SHP77 (cell line): ENCODE measurements at places on chromosomes 4 and X.

DNA sequence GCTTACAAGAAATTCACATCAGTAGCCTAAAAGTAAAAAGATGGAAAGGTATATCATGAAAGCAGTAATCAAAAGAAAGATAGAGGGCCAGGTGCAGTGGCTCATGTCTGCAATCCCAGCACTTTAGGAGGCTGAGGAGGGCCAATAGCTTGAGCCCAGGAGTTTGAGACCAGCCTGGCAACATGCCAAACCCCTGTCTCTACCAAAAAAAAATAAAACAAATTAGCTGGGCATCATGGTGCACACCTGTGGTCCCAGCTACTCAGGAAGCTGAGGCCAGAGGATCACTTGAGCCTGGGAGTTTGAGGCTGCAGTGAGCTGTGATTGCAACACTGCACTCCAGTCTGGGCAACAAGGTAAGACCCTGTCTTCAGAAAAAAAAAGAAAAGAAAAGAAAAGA lies 55.5 kb downstream of the GSPT2 start:
- DNase-seq: no peak

DNA sequence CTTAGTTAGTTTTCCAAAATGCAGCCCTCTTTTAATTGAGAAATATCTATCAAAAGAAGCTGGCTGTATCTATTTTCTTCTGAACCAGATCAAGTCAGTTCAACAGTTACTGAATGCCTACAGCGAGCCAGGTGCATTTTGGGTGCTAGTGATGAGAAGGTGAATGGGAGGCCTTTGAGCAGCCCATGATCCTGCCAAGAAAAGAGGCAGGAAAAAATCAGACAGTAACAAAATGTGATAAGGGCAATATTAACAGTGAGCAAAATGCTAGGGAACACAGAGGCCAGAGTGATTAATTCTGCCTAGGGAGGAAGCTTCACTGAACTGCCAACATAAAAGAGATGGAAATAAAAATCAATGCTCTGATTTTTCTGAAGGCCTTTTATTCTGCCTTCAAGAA lies 248.5 kb downstream of the SNCA start:
- no peak for DNase-seq

GRCh38 chrX:109992203-109992602 lies 10.7 kb upstream of the TMEM164 start:
- DNase-seq: no peak

- no peak for DNase-seq
Observed at GRCh38 chr4:141652161-141652778, 15.9 kb downstream of the IL15 start.

DNA sequence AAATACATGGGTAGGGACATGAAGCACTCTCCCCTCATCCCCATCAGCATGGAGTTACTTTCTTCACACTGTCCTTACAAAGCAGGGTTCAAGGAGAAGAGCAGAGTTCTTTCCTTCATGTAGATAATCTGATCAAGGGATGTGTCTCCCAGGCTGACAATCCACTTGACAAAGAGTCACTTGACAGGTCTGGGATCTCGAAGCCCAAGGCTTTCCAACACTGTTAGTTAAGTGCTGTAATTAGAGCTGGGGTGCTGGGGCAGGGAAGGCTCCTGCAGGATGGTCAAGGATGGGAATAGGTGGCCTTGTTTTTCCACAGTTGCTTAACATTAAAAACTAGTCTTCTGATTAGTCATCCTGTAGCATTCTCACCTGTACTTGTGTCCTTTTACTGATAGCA lies 38.0 kb downstream of the CCNG2 start:
- DNase-seq: no peak

- no peak for DNase-seq
Observed at GRCh38 chrX:150863191-150863590, 35.3 kb downstream of the CD99L2 start.

DNA sequence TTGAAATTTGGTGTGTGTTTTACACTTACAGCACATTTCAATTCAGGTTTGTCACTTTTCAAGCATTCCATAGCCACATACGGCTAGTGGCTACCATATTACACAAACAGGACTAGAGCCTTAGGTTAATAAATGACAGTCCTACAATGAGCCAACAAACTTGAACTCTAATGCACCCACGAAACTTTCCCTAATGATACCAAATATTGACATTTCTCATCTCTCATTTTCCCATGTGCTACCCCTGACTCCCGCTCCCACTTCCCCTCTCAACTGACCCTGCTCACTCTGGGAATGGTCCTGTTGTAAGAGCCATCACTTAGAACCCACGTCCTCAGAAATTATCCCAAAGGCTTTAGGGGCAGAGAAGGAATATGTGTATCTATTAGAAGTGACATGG lies 4.9 kb upstream of the TLR10 start:
- DNase-seq: no peak

GRCh38 chrX:131802836-131803626 lies 220.1 kb upstream of the STK26 start:
- no peak for DNase-seq

GRCh38 chr4:48058617-48059530 lies 42.3 kb downstream of the NIPAL1 start:
- DNase-seq: no peak

GRCh38 chrX:123962794-123963373 lies 1.4 kb downstream of the STAG2 start:
- DNase-seq: peak; percentile 78

GRCh38 chrX:71053217-71053621 lies 14.9 kb downstream of the SNX12 start:
- DNase-seq: no peak

GRCh38 chr4:172707622-172708021 lies 461.0 kb upstream of the GALNT7 start:
- DNase-seq: no peak

GRCh38 chr4:119873132-119873531 lies 193.5 kb downstream of the MAD2L1 start:
- DNase-seq: no peak

- no peak for DNase-seq
Observed at GRCh38 chrX:45806410-45807121, 605.9 kb upstream of the DIPK2B start.

GRCh38 chr4:139876337-139876941 lies 210.8 kb downstream of the MGST2 start:
- DNase-seq: no peak

- DNase-seq: no peak
Observed at GRCh38 chr4:62226082-62226481, 1026.0 kb downstream of the ADGRL3 start.

DNA sequence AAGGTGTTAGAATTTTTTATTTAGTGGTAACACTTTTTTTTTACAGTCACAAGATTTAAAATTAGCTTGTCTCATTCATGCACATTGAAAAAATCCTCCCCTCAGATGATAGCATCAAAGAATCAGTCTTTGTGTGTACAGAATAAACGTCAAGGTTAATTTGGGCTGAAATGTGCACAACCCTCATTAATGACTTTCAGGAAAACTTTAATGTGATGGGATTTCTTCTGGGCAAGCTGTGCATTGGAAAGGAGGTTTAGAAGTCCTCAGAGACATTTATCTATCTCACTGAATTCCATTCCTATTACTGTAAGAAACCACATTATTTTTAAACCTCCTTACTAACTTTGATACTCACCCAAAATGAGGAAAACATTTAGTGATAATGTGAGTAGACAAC lies 88.2 kb upstream of the TECRL start:
- DNase-seq: no peak

- DNase-seq: no peak
Observed at GRCh38 chrX:121581885-121582284, 534.5 kb downstream of the GLUD2 start.

- no peak for DNase-seq
Observed at GRCh38 chrX:2609431-2610238, 81.5 kb upstream of the CD99 start.

- no peak for DNase-seq
Observed at GRCh38 chr4:1717129-1718094, 3.7 kb downstream of the TMEM129 start.

DNA sequence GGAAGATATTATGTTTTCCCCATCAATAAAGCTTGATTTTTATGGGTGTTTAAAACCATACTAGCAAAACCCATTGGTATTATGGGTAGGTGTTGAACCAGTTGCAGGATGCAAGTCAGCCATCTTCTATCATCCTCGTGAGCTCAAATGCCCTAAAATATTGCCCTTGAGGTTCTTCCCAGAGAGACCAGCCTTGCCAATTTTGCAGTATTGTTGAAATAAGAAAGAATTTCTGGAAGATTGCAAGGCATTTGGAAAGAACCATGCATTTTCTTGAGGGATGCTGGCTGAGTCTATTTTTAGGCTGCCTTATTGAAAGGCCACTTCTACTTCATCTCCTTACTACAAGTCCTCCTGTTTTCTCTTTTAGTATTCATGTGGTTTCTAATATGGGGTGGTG lies 60.9 kb upstream of the SOD3 start:
- DNase-seq: no peak

- no peak for DNase-seq
Observed at GRCh38 chr4:106038908-106039307, 143.6 kb downstream of the NPNT start.

DNA sequence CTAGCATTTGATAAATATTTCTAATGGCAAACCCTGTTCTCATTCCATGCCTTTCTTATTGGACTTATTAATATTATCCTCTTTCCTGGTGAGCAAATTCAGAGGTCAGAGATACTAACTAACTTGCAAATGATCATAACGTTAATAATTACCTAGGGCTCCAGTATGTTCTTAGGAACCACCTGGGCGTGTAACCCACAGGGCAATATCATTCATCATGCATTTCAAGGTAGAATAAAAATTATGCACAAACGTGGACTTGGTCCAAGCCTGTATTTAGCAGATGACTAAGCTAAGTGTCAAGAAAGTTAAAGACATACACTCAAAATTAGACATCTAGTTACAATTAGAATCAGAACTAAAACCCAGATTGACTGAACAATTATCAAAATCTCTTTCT lies 850.1 kb downstream of the TRIML1 start:
- DNase-seq: no peak

GRCh38 chrX:115650916-115651315 lies 89.9 kb downstream of the PLS3 start:
- DNase-seq: peak; percentile 41

- DNase-seq: no peak
Observed at GRCh38 chr4:154492288-154492687, 689 bp upstream of the DCHS2 start.

DNA sequence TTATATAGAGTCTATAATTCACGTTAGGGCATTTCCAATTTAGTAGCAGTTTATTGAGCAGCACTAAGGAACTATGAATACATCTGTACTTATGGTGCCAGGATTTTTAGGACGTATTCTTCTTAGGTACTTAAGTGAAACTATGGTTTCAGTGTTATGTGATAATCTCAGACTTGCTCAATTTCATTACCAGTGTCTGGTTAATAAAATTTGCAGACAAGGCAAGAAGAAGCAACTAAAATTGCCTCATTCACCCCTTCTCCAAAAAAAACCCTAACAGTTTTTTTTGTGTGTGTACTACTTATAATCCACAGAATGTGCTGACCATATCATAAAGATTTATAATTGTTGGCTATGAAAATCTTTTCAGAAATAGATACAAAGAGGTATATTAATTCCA lies 6.0 kb upstream of the CXCL10 start:
- no peak for DNase-seq

GRCh38 chr4:183256756-183257385 lies 63.2 kb downstream of the CLDN22 start:
- no peak for DNase-seq

GRCh38 chrX:40440866-40441265 lies 139.9 kb upstream of the ATP6AP2 start:
- DNase-seq: no peak

DNA sequence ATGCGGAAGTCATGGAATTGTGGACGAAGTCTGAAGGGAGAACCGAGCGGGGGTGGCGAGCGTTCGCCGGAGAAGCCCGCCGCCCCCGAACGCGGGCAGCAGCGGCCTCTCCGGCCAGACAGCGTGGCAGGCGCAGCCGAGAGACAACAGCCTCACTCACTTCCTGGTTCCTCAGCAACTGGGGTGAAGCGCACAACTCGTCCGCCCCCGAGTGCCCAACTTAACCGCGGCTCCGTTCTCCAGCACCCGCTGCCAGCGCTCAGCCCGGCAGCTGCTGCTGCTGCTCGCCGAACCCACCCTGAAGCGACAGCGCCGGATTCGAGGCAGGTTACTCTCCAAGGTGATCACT lies 68.0 kb downstream of the NOCT start:
- peak; percentile 33 for DNase-seq

GRCh38 chr4:53012738-53013137 lies 150.6 kb downstream of the RASL11B start:
- no peak for DNase-seq

DNA sequence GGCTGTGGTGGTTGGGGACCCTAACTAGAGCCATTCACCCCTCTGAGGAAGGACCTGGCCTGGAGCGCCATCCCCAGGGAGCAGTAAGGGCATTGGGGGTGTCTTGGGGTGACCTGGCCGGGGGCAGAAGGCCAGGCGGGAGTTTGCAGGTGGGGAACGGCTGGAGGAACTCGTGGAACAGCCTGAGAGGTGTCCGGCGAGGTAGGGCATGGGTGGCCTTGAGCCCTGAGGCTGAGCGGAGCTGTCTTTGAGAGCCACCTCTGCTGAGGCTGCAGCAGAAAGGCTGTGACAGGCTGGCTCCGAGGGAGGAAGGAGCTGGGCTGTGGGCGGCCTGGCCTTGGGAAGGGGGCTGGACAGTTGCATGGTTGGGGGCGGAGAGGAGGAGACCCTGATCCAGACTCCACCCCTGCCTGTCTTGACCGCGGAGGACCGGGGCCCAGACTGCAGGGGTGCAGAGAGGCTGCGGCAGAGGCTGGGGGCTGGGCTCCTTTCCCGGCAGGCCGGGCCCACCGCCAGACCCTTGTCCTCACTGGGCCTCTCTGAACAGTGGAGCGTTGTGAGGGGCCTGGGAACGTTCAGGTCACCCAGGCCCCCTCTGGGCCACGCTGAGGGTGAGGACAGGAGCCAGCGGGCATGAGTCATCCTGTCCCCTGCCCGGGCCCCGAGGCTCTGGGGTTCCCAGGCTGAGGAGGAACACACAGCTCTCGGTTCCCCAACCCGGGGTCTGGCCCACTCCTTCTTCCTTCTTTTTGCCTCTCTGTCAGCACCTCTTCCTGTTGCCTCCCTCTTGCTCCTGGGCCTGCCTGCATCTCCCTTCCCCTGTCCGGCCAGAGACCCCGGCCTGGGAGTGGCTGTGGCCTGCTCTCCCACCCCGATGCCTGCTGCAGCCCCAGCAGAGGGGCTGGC lies 8.1 kb downstream of the SH3BP2 start:
- DNase-seq: no peak
